ENCODE measurements at places on chromosomes 1 and 21.

DNA sequence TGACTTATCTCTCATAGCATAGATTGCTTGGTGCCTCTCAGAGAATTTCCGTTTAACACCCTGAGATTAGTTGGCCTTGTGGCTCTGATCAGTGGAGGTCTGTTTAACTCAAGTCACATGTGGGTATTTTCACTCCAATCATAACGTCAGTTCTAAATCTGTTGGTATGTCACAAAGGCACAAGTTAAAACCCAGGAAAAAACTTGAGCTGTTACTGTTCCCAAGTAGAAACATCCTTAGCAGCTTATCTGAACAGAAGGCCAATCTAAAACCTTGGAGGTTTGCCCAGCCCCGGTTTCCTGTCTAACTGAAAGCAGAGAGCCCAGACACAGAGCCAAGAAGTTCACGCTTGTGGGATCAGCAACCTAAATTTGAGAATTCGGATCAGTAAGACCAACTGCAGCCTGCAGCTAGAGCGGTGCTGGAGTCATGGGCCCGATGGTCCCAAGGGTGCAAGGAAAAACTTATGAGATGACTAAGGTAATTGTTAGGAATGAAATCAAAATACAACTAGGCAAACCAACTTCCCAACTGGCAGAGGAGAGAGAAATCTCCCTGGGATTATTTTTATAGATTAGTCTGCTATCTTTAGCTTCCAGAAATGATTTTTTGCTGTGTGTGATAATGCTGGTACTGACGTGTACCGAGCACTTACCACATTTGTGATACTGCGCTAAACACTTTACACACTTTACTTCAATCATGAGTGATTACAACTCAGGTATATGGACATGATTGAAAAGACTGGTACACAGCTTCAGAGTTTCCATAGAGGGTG is 90.2 kb upstream of the C1orf21 start:
- DNase-seq = no peak

GRCh38 chr1:75953461-75953860 is 21.3 kb upstream of the ASB17 start:
- peak; percentile 79 for DNase-seq

DNA sequence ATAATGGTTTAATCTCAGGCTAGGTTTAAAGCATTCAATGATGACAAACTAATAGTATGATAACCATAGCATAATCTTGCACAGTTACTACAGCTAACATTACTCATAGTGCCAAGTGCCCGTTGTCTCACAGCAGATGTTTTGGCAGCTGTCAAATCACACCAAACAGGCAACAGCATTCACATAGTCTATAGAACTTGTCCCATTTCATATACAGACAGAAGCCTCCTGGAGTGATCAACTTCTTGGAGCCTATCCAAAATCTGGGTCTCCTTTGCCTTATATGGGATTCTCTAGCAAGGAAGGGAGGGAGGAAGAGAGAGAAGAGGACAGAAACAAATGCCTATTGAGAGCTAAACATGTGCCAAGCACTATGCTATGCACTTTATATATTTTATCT is 250.6 kb upstream of the ZP4 start:
- no peak for DNase-seq

- DNase-seq = no peak
These were observed 44.0 kb downstream of the EYA3 start for GRCh38 chr1:28044399-28044798.

DNA sequence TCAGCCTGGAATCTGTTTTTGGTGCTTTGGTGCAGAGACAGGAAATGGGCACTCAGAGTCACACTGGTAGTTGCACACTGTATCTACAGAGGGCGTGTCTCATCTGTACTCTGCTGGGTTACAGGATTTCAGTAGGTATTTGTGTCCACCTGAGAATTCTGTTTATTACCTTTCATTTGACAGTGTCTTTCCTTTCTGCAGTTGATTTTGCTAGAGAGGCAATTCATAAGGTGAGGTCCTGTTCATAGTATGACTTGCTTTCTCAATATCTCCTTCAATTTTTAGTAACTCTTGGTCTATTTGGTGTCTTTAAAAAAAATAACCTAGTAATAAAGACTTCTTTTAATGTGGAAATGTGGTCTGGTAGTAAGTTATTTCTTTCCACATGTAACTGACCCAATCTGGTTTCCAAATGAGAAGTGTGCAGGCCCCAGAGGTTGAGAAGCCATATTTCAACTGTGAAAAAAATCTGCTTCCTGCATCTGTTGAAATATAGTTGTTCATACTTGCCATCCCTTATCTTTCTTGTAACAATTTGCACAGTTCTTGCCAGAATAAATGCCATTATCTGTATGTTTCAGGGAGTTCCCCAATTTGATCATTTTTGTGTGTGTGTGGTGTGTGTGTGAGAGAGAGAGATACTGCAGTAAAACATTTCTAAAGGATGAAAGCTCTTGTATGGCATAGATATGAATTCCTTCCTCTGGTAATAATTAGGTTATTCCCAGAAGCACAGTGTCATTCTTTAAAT is 78.4 kb upstream of the DNAJC6 start:
- no peak for DNase-seq

- DNase-seq = peak; percentile 99
These were observed 30.2 kb downstream of the PRDX6 start for GRCh38 chr1:173507205-173507846.

- DNase-seq = no peak
These were observed 14.2 kb downstream of the KCNA2 start for GRCh38 chr1:110591956-110592355.

- no peak for DNase-seq
These were observed 37.4 kb downstream of the RHOU start for GRCh38 chr1:228772516-228773212.

DNA sequence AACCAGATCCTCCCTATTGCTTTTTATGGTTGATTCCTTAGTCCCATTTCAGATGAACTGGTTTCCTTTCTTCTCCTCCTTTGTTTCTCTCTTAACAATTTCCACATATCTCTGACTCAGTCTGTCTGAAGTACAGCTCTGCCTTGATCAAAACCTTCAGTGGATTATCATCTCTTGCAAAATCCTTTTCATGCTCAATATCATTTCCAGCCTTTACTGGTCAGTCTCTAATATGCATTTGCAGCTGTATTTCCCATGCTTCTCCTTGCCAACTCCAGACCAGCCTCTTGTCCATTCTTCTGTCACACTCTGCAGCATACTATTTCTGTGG is 72.2 kb downstream of the SNX7 start:
- DNase-seq = no peak

DNA sequence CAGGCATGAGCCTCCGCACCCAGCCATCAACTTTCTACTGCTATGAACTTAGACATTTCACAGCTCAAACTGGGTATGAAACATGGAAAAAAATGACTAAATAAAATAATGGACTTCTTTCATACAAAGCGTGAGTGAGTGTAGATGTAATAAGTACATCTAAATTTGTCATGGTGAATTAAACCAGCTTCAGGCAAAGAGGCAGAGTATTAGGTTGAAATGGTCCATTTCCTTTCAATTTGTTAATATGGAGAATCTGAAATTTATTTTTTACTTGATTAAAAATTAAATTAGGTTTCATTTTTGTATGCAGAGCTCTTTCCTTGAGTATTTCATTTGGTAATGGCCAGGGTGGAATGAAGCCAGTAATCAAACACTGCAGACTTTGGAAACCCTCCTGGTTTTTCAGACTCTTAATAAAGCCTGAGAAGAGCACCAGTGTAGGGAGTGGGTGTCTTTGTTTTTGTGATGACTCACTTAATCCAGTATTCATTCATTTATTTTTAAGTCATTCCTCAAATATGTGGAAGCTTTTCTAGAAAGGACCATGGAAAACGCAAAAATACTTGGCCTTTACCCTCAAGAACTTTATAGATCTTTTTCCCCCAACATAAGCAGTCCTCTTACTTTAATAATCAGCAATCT is 49.2 kb downstream of the ALG14 start:
- DNase-seq = no peak

GRCh38 chr21:25467896-25468295 is 139.4 kb downstream of the MRPL39 start:
- DNase-seq = no peak

All from epithelial cell of proximal tubule (primary cell).